Activated CD4-positive, alpha-beta T cell treated with anti-CD3 and anti-CD28 coated beads, Interleukin-2, amount 10 ng/mL, durations not matched to agents 7 days and 5 days (primary cell): ENCODE measurements at places on chromosomes 1 and 21.
A peak's percentile ranks its signal among the peaks of the same experiment; 100 is the strongest.

DNA sequence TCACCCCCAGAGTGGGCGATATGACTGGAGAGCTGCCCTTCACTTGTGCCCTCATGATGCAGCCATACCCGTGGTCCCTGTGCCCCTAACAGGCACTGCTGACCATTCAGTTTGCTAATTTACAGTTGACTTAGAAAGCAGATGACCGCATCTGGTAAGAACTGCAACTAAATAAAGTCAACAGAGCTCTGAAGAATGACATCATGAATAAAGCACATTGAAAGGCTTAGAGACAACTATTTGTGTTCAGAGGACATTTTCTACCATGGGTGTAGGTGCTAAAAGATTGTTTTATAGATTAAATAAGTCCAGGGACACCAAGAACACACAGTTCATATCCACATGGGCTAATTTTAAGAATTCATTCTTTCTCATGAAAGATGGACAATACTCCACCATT is 65.5 kb downstream of the LPAR3 start:
- no peak for DNase-seq

- no peak for DNase-seq
Measured at GRCh38 chr1:53160924-53161378, 18.5 kb upstream of the SLC1A7 start.

GRCh38 chr1:2980849-2981248 is 40.4 kb upstream of the ACTRT2 start:
- DNase-seq, result no peak

- DNase-seq, result no peak
Measured at GRCh38 chr1:172085317-172085716, 244.0 kb downstream of the DNM3 start.

DNA sequence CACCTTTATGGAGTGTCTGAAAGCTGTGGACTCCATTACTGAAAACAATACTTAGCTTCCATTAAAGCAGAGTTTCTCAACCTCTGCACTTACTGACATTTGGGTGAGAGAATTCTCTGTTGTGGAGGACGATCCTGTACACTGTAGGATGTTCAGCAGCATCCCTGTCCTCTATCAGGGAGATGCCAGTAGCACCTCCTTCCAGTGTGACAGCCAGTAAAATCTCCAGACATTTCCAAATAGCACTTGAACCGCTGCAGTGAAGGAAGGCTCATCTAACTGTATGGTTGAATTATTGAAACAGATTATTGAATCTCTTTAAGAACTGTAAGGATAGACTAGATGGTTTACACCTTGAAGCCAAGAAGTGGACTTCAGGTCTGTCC is 3.1 kb downstream of the PRDM2 start:
- DNase-seq, result no peak

GRCh38 chr1:17125756-17126237 is 6.5 kb upstream of the PADI2 start:
- DNase-seq, result peak; percentile 84

DNA sequence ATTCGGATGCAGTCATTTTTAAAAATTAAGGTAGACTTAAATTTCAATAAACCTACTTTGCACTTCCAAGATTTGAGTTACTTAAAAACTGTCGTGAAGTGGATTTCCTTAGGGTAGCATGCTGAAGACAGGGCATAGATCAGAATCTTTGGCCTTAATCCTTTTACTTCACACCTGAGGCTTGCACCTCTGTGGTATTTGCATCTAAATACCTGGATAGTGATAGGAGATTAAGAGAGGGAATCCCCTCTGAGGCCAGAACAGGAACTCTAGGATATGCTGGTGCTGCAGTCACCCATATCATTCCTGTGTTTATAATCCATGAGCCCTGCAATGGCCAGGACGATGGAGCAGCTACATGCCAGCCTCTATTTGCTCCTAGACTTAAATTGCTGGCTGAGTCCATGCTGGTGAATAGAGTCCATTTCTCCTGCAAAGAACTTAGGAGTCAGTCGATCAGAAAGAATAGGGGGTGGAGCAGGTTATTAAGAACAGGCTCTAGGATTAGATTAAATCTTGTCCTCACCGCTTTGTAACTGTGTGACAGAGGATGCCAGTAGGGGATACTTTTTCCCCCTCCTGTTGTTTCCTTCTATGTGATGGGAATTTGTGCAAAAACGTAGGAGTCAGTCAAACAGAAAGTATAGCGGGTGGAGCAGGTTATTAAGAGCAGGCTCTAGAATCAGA is 333.6 kb downstream of the DUSP10 start:
- DNase-seq, result no peak

DNA sequence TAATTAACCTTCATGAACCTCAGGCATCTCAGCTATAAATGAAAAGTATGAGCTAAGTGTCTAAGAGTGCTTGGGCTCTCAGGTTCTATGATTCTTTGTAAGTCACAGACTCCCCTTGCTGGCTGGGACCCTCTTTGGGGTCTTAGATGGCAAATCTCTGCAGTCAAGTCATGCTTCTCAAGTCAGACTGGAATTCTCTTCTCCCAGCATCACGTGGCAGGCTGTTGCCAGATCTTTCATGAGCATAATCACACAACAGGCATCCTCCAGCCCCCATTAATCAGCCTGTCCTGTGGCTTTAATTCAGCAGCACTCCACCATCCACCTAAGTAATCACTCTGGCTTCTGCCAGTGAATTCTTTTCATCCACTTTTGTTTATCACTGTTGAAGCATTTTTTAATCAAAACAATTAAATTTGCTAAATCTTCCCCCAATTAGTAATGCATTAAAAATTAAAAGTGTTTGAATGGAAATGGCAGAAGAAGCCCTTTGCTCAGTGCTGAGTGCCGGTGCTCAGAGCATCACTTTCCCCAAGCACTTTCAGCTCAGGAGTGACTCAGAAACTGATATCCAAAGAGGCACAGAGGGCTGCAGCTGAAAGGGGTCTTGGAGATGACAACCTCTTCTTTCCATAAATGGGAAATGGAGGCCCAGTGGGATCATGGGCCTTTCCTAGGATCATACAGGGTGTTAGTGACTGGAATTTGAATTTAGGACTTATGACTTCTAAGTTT is 50.2 kb downstream of the C8A start:
- DNase-seq, result no peak

DNA sequence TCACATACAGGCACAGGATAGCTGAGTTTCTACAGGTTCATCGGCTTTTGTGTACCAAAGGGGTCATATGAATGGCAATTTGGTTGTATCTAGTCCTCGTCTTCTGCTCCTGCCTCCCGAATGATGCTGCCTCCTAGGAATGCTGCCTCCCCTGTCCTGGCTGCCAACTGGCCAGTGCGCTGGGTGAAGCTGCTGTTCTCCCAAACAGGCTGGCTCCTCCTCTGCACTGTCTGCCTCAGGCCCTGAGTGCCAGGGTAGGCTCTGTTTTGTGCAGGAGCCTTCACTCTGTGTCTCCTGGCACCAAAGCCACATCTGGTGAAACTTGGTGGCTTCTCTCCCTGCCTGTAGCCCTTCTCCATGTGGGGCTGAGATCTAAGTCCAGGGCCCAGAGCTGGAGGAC is 60.3 kb downstream of the RHOU start:
- DNase-seq, result no peak

GRCh38 chr1:159964144-159964543 is 10.1 kb upstream of the SLAMF9 start:
- DNase-seq, result no peak

- DNase-seq, result no peak
Measured at GRCh38 chr1:39089931-39090521, 63.9 kb downstream of the NDUFS5 start.

- no peak for DNase-seq
Measured at GRCh38 chr1:107181253-107181969, 40.6 kb downstream of the NTNG1 start.

DNA sequence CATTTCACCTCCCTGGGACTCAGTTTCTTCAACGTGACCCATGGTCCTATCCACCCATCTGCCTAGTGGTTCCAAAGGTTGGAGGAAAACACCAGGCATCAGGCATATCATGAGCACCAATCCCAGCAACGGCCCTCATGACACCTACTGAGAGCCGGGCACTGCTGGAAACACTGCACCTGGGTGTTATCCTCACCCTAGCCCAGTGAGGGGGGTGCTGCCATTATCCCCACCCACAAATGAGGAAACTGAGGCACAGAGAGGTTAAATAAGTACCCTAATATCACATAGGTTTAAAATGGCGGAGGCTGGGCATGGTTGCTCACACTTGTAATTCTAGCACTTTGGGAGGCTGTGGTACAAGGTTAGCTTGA is 206.9 kb downstream of the MATN1 start:
- no peak for DNase-seq

- DNase-seq, result no peak
Measured at GRCh38 chr1:117570988-117571409, 34.8 kb upstream of the TENT5C start.

DNA sequence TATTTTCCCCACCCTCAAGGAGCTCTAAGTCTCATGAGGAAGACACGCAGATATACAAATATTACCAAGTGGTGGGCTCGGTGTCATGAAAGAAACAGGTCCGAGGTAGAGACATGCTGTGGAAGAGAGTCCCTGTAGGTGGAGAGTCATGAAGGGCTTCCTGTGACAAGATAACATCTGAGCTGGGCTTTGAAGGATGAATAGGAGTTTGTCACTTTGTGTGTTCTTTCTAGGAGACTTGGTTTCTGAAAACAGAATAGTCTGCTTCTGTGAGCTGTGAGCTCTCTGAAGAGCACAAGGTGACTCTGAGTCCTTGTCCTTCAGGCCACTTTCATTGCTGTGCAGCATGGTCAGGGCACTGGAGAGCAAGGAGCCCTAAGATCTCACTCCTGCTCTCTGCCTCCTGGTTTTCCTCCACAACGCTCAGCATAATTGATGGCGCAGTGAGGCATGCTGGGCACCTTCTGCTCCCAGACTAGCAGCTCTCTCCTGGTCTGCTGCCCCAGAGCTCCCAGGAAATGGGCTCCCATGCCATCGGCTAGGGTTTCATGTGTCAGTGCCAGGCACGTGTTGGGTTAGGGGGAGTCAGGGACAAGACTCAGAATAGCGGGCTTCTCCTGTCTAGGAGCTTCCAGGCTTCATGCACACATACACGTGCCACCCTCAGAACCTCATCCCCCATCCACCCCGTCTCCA is 209.9 kb upstream of the CSF3R start:
- DNase-seq, result no peak
